ENCODE measurements at places on chromosomes 7 and 10.

DNA sequence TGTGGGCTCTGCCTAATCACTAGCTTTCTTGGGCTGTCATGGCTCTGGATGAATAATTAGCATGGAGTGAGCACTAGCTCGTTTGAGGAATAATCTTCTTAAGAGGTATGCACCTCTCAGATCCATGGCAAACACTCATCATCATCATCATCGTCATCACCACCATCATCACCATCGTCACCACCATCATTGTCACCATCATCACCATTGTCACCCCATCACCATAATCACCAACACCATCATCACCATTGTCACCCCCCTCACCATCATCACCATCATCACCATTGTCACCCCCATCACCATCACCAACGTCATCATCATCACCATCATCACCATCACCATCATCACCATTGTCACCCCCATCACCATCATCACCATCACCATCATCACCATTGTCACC, 60.8 kb upstream of the NMT2 start:
- DNase-seq = no peak

DNA sequence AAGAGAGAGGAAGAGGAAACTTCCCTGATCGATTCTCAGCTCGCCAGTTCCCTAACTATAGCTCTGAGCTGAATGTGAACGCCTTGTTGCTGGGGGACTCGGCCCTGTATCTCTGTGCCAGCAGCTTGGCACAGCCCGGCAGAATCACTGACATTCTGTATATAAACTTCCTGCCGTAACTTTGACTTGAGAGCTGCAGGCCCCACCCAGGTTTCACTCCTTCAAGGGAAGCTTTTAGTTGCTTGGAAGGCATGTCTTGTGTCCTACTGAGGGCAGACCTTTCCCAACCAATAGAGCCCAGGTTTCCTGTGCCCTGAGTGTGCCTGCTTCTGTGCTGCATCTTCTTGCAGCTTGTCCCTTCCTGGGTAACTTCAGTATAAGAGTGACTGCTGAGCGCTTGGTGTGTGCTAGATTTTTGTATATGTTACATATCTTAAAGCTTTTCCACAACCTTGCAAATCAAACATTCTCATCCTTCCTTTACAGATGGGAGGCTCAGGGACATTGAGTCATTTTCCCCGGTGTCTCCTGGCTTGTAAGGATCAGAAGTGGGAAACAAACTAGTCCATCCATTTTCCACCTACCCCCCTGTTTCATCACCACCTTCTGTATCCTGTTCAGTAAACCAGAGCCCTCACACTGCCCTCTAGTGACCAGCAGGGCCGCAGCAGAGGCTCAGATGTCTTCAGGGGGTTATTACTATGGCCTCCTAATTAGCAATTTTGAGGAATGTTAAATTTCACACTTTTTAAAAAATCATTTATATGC, 225.2 kb upstream of the PRSS58 start:
- DNase-seq = peak; percentile 64

- no peak for DNase-seq
These were observed 85.0 kb downstream of the PLPP4 start for GRCh38 chr10:120541984-120542383.

GRCh38 chr7:18655506-18655905, 160.0 kb downstream of the HDAC9 start:
- no peak for DNase-seq

- no peak for DNase-seq
These were observed 88.1 kb downstream of the SEPTIN14 start for GRCh38 chr7:55774327-55775050.

GRCh38 chr10:94069884-94070283, 76.2 kb downstream of the PLCE1 start:
- no peak for DNase-seq

DNA sequence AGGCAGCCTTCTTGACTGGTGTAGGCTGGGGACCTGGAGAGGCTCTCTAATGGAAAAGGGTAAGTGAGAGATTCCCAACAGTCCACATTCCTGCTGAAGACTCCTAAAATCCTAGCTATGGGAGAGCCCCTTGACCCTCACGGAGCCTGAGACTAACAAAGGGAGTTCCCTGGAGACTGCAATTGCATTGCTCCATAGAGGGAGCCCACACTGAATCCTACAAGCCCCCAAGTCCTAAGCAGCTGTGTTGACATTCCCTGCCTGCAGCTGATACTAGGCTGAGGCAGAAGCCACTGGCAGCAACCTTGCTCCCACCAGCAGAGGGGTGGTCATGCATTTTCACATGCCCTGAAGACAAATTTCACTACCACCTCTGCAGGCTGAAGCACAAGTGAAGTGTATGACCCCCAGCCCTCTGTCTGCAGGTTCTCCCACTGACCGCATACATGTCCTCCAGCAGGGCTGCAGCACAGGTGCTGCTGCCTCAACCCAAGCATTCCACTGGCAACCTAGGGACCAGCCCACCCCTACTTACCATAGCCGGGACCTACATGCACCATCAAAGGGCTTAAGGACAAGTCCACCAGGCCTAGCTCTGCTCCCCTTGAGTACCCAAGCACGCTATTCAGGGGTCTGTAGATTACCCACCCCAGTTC, 130.3 kb upstream of the SLC13A1 start:
- no peak for DNase-seq

- DNase-seq = no peak
These were observed 165.6 kb downstream of the HGF start for GRCh38 chr7:81604075-81604807.

DNA sequence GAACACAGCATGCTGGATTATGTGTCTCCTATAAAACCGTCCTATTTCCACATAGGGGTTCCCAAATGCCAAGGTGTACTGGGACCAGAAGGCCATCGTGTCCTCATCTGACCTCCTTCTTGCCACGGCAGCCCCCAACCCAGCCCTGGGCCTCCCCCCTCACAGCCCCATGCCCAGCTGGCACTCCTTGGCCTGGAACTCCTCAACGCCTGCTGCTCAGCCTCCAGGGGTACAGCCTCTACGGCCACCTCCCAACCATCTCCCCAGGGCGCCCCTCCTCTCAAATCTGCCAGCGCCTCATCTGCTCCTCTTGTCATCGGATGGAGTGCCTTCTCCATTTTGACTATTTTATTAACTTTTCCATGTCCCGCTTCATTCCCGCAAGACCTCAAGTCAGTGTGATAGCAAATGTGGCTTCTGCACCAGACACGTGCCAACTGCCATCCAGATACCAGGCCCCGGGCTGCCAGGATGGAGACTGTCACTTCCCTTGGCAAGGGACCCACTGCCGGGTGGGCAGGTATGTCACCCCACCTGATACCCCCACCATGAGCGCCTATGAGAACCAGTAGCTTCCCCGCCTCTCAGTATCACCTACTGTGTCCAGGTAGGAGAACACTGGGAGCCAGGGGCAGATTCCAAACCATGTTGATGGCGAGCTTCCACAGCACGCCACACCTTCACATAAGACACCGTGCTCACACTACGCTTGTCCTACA, 106.7 kb downstream of the EBF3 start:
- DNase-seq = no peak

DNA sequence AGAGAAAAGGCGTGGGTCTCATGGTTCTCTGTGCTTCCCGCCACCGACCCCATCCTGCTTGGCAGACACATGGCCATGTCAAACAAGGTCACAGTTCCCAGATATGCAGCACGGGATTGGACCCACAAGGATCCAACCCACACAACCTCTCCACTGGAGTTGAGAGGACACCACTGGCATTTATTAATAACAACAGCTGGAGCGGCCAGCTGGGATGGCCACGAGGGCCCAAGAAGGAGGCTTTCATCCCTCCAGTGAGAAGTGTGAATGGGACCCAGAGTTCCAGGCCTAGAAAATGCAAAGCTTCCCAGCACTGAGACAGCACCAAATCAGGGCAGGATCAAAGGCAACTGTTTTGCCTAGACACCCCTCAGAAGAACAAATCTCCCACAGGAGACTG, 31.5 kb downstream of the FGFR2 start:
- no peak for DNase-seq

- no peak for DNase-seq
These were observed 139.6 kb downstream of the SND1 start for GRCh38 chr7:127791446-127792189.

DNA sequence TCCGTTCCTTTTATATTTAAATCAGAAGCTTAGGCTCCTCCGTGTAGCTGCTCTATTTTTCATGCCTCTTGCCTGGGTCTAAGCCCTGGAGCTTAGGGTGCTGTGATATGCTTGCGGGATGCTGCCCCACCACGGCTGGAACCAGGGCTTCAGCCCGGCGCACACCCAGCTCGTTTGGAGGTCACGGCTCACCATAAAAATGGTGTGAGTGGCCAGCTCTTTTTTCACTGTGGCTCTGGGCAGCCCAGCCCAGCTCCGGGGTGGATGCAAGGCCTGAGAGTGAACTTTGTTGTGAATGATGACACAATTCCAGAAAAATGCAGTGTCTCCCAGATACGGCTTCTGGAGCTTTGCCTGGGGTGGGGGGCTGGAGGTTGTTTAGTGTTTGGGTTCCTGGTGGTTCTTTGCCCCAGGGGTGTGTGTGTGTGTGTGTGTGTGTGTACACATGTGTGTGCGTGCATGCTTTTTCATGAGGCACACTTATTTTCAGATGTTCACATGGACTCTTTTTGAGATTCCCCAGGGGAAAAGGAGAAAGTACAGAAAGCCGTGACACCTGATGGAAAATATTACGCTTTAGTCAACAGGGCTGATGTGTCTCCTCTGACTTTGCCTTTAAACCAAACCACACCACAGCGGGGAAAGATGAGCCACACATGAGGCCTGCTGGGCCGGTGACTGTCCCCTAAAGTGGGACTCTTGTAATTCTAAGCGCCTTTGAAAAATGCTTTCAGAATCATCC, 46.2 kb downstream of the GRK5 start:
- DNase-seq = no peak

DNA sequence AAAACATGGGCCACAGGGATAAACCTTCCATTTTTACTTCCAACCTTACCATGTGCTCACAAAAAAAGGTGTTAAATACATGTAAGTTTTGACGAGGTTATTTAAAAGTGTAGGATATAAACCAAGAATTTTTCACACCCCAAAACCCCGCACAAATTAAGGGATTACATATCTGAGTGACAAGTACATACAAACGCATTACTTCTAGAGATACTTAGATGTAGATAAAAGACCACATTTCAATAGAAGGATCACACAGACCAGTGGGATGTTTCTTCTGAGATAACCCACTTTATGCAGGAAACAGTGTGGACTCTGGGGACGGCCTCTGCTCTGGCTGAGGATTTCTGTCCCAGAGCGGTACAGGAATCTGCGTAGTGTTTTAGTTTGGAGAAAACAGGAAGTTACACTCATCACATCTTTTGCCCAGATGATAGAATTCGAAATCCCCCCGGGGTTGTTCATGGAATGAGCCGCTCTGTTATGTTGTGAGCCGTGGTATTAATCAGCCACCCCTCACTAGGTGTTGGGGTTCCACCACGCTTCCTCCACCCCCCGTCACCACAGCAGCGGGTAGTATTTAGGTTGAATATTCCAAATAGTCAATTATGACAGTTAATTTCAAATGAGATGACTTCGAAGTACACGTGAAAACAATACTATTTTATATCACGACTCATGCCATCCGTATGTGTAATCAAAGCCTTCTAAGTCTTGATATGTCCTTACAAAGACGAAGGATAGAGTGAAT, 1.3 kb upstream of the CUL1 start:
- peak; percentile 52 for DNase-seq

GRCh38 chr10:78483641-78484040, 450.0 kb downstream of the RPS24 start:
- DNase-seq = no peak

DNA sequence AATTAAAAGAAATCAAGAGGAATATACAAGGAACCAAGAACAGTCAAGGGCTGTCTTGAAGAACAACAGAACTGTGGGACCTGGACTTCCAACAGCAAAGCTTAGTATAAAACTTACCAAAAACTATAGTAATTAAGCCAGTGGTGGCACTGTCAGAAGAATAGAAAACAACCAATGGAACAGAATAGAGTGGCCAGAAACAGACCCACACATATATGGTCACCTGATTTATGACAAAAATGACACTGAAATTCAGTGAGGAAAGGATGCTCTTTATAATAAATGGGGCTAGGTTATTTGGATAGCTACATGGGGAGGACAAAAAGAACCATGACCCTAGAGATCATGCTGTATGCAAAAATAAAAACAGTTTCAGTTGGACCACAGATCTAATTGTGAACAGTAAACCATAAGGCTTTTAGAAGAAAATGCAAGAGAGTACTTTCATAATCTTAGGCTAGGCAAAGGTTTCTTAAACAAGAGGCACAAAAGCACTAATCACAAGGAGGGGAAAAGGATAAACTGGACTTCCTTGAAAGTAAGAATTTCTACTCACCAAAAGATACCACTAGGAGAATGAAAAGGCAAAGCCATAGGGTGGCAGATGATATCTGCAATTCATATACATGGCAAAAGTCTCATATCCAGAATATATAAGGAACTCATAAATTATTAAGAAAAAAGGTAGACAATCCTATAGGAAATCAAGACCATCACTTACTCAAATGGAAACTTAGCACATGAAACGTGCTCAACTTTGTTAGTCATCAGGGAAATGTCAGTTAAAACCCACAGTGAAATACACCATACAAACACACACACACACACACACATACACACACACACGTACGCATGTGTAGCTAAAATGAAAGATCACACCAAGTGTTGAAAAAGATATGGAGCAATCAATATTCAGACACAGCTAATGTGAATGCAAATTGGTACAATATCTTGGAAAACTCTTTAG, 20.8 kb downstream of the HYCC1 start:
- no peak for DNase-seq

- DNase-seq = no peak
These were observed 22.5 kb downstream of the PCGF5 start for GRCh38 chr10:91242940-91243339.

GRCh38 chr10:43980313-43980712, 331.6 kb upstream of the ZNF32 start:
- no peak for DNase-seq

DNA sequence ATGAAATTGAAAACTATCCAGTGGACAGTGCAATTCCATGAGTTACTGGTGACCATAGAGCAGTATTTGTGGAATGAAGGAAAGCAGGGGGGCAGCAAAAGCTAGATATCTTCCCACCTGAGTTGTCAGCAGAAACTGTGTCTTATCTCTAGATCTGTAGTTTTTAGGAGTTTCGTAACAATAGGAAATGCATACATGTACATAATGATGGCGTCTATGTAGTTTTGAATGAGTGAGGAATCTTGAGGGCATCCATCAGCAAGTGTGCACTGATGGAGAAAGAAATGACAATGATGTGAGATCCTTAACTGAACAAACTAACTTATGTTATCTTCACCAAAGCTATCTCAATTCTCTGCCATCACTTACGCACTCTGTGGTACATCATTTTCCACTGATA, 114.5 kb downstream of the LRRC4 start:
- no peak for DNase-seq
